Inflammatory macrophage treated with lipopolysaccharide for 1 hour (primary cell): ENCODE measurements at places on chromosomes 4 and X.

DNA sequence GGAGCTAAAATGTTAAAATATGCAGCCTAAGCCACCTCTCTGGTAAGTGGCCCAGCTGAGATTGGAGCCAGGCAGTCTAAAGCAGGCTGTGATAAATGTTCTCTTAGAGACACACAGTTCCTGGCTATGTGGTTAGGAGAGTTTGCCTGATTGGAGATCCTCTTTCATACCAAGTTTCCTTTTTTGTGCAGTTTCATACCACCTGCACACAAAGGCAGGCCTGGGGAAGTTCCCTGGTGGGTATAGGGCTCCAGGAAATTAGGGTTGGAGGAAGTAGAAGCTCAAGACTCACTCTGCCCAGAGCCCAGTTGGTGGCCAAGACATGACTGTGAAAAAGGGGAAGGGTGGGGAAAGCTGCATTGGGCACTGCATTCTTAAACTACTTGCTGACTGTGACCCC lies 16.9 kb downstream of the CYBB start:
- peak; percentile 76 for DNase-seq

- no peak for DNase-seq
These were observed 49.7 kb downstream of the MID1IP1 start for GRCh38 chrX:38850807-38851544.

GRCh38 chr4:95248720-95249425 lies 299.9 kb downstream of the UNC5C start:
- peak; percentile 31 for DNase-seq

GRCh38 chr4:105061136-105061696 lies 85.5 kb upstream of the TET2 start:
- peak; percentile 65 for DNase-seq

GRCh38 chr4:156824451-156825060 lies 147.0 kb downstream of the PDGFC start:
- no peak for DNase-seq
